ENCODE measurements at places on chromosomes 6 and 20. TPM values are rescaled to one million over a fixed set of nuclear protein-coding genes. Genes with fewer than 3 reads are reported as not detected.

Gene GSTA3
- total RNA-seq, result not detected

Gene ECT2L
- 0.45 TPM for total RNA-seq

Gene SLC22A1
- 0.91 TPM for total RNA-seq

Gene FBXO9
- 39.6 TPM for total RNA-seq

GRCh38 chr6:164569509-164569908 lies 739.9 kb downstream of the C6orf118 start:
- no peak for DNase-seq

- peak; percentile 26 for DNase-seq
These were observed 28.2 kb downstream of the SNX5 start for GRCh38 chr20:17940224-17940971.

GRCh38 chr20:14644306-14645097 lies 307.1 kb upstream of the FLRT3 start:
- DNase-seq, result no peak

DNA sequence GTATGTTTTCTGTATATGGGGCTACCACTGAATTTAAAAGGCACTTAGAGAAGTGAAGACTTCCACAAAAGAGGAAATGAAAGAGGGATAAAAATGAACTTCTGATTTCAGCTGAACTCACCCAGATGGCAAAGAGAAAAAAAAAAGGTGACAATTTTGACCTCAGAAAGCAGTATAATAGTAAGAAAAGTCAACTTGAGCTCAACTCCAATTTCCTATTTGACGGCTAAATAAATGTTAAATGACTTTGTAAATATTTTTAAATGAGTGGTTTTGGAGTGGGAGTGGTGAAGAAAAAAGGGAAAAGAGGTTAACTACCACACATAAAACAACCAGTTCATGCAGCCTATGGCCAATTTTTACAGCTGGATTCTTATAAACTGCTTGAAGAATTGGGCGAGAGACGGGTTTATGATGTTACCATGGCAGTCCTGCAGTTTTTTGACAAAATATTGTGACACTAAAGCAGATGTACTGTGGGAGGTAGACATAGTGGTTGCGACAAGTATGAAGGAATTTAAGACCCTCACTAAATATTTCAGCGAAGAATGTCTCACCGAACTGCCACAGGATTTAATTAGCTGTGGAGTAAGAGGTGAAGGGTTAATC lies 49.8 kb upstream of the ADTRP start:
- no peak for DNase-seq

DNA sequence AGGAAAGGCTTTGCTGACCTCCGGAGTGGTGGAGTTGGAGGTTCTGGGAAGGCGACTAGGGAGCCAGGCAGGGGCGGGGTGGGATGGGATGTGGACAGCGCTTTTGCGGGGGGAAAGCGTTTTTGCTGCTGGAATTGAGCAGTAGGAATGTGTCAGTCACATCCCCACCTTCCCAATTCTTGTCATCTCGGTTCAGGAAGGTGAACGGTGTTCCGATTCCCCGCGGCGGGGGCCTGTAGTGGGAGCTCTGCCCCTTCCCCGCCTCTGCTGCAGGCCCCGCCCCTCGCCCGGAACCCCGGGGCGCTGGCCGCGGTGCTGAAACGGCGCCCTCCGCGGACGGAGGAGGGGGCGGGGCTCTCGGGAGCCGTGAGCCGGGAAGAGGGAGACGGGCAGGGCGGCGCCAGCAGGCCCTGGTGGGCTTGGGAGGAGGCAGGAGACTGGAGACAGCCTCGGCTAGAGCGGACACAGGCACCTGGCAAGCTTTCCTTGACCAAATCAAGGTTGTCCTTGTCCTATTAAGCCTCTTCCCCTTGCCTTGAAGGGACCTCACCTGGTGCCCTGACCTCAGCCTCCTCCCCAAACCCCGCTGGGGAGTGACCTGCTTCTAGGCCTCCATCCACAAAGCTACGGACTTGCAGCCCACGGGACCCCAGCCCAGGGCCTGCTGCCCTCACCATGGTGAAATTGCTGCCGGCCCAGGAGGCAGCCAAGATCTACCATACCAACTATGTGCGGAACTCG lies at the start of gene LHFPL5:
Gene LHFPL5 (plus strand): TSS at position 357 of the 741 bp plus-strand sequence. CDS start 319 bp downstream, at position 676.
- peak; percentile 8 for DNase-seq

DNA sequence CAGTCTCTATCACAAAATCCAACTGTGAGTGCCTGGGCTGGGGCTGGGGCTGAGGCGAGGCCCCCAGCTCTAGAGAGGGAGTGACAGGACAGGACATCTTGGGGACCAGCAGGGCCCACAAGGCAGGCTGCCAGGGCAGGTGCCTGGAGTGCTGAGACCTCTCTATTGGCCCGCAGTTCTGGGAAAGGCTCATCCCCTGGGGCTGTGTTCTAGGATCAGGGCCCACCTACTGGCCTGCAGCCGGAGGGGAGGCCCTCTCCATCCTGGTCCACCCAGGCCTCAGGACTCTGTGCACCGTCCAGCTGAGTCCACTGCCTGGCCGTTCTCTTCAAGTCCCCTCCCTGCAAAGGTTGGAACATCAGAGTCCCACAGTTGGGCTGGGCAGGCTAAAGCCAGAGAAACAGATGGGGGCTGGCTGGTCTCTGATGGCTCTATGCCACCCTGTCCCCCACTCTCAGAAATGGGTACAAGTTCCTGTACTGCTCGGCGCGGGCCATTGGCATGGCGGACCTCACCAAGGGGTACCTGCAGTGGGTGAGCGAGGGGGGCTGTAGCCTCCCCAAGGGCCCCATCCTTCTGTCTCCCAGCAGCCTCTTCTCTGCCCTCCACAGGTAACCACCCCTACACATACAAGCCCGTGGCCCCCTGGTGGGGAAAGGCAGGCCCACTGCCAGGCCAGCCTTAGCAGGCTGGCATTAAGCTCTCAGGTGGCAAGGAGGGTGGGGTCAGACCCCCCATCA lies 9.0 kb downstream of the EMILIN3 start:
- DNase-seq, result no peak

DNA sequence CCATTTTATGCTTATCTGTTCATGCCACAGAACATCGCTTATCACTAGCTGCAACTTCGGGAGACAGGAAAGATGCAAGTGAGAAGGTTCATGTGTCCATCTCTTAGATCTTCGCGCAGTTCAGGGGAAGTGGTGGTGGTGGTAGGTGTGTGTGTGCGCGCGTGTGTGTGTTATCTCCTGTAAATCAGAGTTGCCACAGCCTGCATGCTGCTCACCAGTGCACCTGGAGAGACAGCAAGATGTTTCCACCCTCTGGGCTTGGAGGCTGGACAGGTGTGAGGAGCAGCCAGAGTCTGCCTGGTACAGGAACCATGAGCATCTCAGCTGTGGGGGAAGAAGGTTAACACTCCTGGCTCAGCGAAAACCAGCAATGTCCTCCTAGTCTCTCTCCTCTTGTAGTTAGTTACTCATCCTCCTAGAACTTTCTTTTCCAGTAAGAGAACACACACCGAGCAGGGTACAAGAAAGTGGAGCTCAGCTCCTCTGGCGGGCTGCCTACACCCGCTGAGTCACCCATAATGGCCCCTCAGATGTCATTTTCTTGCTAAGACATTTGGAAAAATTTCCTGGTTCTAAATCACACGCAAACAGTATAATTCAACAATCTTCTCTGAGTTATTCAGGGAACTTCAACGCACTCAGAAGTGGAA lies 5.1 kb upstream of the TUBB1 start:
- DNase-seq, result no peak

DNA sequence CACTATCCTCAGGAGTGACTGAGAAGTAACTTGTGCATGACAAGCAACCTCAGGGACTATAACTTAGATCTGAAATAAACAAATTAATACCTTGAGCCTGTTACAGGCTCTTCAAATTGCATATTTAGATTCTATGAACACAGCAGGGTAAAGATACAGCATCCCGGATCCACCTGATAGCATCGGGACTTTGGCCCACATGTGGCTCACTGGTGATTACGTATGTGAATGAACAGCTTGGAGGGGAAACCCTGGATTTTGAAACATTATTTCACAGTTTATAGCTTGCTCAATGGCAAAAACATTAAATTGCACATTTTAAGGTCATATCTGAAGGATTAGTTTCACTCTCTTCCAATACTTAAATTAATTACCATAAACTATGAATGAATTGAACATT lies 133.2 kb downstream of the KHDRBS2 start:
- no peak for DNase-seq

- peak; percentile 88 for DNase-seq
These were observed 147.2 kb downstream of the CFAP61 start for GRCh38 chr20:20199361-20200160.

- no peak for DNase-seq
These were observed 8.3 kb upstream of the ISM1 start for GRCh38 chr20:13212750-13213149.

Data from cerebellum (tissue), 4 donors.